Stimulated activated CD8-positive, alpha-beta memory T cell treated with anti-CD3 and anti-CD28 coated beads, Interleukin-4, amount 100 ng/mL, for 1 hour (primary cell): ENCODE measurements at places on chromosomes 2 and 18.

DNA sequence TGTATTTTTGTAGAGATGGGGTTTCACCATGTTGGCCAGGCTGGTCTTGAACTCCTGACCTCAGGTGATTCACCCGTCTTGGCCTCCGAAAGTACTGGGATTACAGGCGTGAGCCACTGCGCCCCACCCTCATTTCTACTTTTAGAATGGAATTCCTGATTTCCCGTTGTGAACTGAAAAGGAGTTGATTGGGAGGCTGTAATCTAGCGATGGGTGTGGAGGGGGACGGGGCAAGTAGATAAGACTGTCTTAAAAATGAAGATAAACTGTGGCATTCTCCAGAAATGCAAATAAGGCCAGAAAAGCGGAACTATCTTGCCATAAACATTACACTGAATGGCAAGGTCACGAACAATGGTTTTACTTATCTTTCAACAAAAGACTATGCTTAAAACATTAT is 135.4 kb downstream of the TRIB2 start:
- DNase-seq, result no peak

- DNase-seq, result no peak
These were observed 19.3 kb downstream of the GATA6 start for GRCh38 chr18:22188559-22189267.

DNA sequence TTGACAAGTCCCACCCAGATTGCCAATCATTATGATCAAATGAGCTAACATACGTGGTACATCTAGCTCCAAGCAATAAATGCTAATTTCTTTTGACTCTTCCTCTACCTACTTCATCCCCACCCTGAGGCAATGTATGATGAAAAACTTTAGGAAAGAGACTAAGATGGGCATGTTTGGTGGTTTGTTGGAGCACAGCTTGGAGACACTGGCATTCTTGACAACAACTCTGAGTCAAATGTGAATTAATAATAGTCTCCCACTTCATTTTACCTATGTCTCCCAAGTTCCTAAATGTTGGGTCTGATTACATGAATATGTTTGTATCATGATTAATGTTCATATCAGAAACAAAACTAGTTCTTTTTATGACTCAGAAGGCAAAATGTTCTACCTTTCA is 36.6 kb downstream of the EXOC6B start:
- no peak for DNase-seq

DNA sequence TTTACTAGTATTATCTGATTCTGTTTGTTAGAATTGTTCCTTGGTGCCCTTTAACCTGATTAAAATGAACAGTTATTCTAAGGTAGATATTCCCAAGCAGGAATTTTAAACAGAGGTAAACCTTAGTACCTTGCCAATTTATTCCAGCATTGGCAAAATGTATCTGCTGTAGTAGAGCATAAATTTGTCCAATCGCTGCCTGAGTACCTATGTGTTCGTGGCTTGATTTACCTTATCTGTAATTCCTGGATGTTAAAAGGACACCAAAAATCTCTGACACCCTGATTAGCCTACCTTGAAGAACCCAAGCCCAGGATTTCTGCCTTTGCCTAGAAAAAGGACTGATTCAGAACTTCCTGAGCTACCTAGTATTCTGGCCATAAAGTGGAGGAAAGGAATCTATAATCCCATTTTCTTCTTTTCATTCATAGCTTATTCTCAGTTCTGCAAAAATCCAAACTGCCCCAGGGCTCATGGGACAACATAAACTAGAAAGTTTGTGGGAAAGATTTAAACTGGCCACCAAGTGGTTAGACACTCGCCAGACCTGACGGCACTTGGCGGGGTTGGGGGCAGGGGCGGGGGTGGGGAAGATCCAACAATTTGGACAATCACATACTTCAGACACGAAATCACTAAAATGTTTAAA is 16.2 kb upstream of the ZCCHC2 start:
- no peak for DNase-seq

DNA sequence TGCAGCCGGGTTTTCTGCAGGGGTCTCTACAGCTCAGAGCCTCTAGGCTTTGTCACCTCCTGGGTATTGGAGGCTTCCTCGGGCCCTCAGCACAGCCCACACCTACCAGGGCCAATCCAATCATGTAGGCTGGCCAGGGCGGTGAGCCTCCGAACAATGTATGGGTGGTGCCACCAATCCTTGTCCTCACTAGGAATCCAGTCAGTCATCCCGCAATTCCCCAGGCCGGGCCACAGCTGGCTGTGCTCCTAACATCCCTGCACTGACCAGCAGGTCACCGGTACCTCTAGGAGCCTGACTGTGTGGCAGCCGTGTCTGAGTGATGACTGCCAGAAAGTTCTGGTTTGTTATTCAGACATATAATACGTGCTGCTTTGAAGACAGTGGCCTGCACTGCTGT is 129.4 kb downstream of the SH3RF3 start:
- DNase-seq, result no peak

- no peak for DNase-seq
These were observed 4.6 kb downstream of the IL1RL1 start for GRCh38 chr2:102315921-102316320.

GRCh38 chr18:9684881-9685614 is 23.1 kb upstream of the RAB31 start:
- no peak for DNase-seq

- DNase-seq, result no peak
These were observed 50.3 kb upstream of the GREB1L start for GRCh38 chr18:21191596-21192307.

GRCh38 chr2:127612111-127612822 is 33.7 kb upstream of the GPR17 start:
- DNase-seq, result no peak

DNA sequence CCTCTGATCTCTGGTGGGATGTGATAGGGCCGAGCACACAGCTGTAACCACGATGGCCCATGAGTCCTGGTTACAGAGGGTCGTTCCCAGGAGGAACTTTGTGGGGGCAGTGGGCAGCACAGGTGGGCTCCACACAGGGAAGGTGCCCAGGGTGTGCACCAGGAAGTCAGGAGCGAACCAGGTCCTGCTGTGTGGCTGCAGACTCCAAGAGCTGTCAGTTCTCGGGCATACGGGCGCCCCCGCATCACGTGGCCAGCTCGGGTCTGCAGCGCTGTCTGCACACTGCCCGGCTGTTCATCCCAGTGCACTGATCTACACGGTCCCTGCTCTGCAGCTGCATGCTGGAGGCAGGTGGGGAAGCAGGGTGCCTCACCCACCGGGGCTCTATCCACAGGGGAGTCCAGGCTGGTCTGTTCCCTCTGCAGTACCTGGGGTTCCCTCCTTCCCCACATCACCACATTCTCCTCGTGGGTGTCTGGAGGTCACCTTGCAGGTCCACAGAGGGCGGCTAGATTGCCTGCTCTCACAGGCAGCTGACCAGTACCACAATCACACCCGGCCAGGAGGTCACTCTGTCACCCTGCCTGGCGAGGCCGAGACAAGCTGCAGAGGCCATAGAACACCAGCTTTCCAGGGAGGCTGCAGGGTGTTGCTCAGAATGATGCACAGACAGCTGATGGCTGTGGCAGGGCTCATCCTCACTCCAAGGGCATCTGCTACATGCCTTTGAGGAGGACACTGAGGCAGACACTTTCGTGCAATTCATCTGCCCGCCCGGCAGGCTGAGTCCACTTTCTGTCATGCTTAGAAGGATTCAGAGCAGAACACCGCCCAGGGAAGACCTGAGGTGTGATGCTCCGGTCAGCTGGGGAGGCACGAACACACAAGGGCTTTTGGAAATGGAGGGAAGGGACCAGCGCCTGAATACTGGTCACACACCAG is 202.7 kb downstream of the EIPR1 start:
- no peak for DNase-seq

DNA sequence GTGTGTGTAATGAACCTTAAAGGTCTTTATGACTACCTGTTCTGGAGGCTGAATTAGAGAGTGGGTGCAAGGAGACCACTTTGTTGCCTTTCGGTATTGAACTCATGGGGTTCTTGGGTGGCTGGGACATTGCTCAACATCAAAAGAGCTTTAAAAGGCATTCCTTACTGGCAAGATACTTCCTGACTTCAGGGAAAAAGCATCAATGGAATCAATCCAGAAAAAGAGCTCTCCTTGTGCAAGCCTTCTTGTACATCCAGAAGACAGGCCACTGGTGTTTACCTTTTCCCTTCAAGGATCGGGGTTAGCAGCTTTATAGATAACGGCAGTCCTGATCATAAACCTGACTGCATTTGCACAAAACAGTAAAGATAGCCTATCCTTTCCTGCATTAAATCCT is 9.5 kb downstream of the PNO1 start:
- no peak for DNase-seq

DNA sequence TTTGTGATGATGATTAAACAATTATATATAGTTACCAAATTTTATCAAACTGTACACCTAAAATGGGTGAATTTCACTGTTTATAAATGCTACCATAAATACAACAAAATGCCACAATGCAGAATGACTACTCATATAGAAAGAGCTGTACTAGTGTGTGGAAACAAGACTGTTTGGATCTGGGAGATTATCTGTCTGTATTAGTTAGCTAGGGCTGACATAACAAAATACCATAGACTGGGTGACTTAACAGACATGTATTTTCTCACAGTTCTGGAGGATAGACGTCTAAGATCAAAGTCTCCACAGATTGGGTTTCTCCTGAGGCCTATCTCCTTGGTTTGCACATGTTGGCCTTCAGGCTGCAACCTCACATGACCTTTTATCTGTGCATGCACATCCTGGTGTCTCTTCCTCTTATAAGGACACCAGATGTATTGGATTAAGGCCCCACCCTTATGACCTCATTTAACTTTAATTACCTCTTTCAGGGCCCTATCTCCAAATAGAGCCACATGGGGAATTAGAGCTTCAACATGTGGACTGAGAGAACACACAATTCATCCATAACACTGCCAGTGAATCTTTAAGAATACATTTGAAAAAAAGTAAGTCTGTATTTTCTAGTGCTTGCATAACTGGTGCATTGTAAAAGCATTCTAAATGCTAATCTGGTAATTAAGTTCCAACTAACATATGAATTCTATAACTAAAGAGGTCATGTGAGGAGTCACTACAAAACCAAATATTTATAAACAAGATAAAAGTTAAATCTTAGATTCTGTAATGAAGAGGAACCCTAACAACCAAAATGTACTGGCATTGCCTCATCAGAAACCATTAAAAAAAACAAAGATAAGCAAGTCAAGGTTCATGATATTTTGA is 699.6 kb downstream of the NYAP2 start:
- DNase-seq, result no peak

GRCh38 chr18:34222307-34223163 is 2.2 kb downstream of the NOL4 start:
- no peak for DNase-seq

GRCh38 chr18:41690332-41691127 is 264.5 kb upstream of the PIK3C3 start:
- DNase-seq, result no peak

DNA sequence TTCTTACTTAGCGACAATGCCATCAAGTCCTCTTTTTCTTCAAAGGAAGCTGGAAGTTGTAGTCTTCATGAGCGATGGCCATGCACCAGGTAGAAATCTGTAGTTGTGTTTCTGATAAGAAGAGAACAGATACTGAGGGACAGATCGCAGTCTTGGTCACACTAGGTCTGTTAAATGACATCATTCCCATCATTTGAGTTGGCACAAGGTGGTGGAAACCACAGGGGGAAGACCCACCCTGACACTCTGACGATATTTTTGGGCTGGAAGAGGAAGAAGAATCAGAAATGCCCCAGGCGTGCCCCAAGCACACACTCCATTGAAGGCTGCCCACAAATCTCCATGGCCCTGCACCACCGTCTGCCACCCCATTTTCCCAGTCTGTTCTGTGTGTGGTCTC is 89.0 kb upstream of the BOD1L2 start:
- DNase-seq, result no peak

GRCh38 chr2:230893841-230894781 is 29.4 kb downstream of the ITM2C start:
- DNase-seq, result no peak

DNA sequence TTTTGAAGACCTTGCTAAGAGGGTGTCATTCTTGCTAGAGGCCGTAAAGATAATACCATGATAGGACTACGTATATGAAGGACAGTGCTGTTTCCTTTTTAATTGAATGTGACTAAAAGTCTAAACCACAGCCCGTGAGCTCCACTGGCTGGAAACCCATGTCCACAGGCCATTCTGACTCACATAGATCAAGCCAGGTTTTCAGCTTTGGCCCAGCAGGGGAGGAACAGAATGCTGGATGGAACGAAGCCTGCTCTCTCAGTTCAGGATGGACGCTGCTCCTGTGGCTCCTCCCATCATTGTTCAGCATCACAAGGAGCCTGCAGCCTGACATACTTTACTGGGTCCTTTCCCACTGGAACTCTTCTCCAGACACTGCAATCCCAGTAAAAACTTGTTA is 47.6 kb downstream of the ALPK2 start:
- DNase-seq, result no peak

DNA sequence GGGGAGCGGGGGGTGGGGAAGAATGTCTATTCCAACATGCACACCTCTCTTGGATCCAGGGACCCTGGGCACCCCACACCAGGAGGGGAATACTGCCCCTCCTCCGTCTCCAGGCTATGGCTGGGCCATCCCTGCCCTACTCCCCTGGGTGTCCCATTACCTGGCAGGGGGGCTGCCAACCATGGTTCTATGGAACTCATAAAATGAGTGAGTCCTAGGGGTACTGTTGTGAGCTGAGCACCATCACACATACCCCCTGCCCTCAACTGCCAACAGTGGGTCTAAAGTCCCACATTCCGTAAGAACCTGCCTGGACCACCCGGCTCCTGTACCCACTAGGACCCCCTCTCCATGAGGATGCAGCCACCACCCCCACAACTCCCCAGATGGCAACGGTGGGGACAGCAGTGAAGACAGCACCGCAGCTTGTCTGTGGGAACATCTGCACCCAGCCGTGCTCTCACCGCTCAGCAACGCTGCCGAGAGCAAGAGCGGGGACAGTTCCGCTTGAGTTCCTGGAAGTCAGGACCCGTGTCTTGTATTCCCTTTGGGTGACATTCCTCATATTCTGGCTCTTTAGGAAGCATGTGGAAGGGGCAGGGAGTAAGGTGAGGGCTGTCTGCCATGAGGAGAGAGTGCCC is 41.5 kb downstream of the BIN1 start:
- DNase-seq, result no peak

DNA sequence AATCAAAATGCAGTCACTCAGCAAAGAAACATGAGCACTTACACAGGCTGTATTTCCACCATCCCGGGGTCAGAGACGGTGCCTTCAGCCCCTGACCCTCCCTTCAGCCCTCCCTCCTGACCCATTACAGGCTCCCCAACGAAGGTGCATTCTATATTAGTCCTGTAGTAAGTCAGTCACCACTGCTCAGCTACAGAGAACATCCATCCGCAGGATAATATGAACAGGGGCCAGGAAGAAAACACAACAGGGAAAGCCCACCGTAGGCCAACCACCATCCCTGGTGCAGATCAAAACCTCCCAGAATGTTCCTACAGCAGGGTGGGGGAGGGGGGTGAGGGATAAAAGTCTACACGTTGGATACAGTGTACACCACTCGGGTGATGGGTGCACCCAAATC is 15.1 kb downstream of the PXDN start:
- no peak for DNase-seq

GRCh38 chr2:227627769-227628168 is 10.5 kb downstream of the SCYGR4 start:
- DNase-seq, result no peak

GRCh38 chr2:176566496-176566895 is 297.3 kb downstream of the MTX2 start:
- no peak for DNase-seq

GRCh38 chr2:43585708-43586107 is 10.1 kb downstream of the THADA start:
- no peak for DNase-seq

GRCh38 chr2:74178211-74179062 is at the start of gene MOB1A:
MOB1A (minus strand) TSS chr2:74178879; CDS start chr2:74178674, 205 bp downstream.
- peak; percentile 93 for DNase-seq

GRCh38 chr18:13290856-13291271 is 72.3 kb downstream of the LDLRAD4 start:
- no peak for DNase-seq
